ENCODE measurements at places on chromosomes 4 and X.

- no peak for DNase-seq
These were observed 616.9 kb downstream of the ANKRD50 start for GRCh38 chr4:124095621-124096020.

GRCh38 chrX:112874175-112874574 is 33.5 kb upstream of the AMOT start:
- DNase-seq, result peak; percentile 27

DNA sequence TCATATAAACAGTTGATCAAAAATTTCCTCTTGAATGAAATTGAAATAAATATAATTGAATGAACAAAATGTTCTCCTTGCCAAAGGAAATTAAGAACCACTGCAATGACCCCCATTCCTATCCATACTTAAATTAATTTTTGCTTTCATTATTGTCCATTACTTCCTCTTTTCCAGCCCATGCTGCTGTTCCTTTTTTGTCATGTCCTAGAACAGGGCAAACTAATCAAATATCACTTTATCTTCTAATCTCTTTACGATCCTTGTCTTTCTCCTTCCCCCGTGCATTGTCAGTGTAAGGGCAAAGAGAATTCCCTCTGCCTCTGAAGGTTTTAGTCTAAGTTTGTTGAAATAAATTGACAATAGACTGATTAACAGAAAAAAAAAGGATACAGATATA is 203.0 kb downstream of the CENPC start:
- no peak for DNase-seq

DNA sequence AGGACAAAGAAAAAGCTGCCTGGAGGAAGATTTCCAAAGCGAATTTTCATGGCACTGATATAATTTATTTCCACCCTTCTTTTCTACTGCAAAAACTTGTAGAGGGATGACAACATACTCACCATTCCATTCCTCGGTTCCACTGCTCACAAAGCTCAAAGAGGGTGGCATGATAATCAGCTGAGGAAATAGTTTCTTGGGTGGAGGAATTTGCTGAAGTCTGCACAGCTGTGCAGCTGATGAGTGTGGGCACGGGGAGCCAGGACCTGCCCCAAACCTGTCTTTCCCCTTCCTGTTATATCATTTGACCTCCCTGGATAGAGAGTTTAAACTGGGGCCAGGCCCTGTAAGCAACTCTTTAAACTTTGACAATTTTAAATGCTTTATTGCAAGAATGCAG is 160.6 kb downstream of the PACRGL start:
- no peak for DNase-seq

DNA sequence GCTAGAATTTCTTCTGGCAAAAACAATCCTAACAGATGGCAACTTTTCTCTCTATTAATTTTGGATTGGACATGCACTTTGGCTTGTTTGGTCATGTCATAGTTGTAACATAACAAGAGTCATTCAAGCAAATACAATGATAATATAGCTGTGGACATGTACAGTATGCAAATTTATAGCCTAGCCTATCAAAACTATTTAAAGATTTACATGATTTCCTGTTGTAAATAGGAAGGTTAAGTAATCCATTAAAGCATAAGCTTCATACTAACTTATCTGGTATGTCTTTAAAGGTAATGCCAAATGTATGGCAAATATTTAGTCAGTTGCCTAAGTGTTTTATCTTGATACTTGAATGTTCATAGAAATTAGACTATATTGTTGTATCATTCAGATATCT is 45.3 kb downstream of the RPA4 start:
- no peak for DNase-seq

- DNase-seq, result no peak
These were observed 492.6 kb downstream of the BCOR start for GRCh38 chrX:39605183-39605582.

DNA sequence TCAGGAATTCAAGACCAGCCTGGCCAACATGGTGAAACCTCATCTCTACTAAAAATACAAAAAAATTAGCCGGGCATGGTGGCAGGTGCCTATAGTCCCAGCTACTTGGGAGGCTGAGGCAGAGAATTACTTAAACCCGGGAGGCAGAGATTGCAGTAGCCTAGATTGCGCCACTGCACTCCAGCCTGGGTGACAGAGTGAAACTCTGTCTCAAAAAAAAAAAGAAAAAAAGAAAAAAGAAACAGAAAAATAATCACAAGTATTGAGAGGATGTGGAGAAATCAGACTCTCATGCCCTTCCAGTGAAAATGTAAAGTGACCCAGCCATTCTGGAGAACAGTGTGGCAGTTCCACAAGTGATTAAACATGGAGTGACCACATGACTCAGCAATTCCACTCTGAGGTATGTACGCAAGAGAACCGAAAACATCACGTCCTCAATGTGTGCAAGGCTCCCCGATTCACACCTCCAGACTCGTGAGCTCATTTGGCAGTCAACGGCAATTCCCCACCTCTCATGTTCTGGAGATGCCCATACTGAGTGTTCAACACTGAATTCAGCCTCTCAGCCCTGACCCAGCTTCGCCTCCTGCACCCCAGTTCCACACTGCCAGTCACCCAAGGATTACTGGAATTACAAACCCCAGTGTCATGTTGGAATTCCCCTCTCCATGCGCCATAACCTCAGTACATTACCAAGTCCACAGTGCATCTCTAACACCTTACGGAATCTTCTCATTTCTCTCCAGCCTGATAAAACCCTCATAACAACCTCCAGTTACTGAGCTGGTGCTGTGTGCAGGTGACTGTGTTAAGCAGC is 21.1 kb downstream of the ACOX3 start:
- no peak for DNase-seq

DNA sequence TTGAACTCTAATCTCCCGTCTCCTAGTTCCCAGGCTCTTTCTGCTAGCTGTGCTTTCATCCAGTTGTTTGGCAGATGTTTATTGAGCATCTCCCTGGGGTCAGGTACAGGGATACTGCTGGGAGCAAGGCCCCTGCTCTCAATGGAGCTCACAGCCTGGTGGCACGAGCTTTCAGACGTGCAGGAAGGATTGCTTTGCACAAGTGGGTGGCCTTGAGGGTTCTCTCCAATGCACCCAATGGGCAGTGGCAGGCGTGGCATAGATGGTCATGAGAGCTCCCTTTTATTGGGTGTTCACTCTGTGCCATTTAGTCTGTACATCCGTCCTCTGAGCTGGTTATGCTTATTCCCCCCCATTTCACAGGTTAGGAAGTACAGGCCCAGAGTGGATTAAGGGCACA is 235.2 kb downstream of the EVC2 start:
- DNase-seq, result no peak

- DNase-seq, result no peak
These were observed 700.6 kb upstream of the PITX2 start for GRCh38 chr4:111323496-111323895.

GRCh38 chr4:169209388-169209883 is 61.3 kb downstream of the SH3RF1 start:
- no peak for DNase-seq

- DNase-seq, result no peak
These were observed 594 bp downstream of the LRIT3 start for GRCh38 chr4:109848501-109848900.

GRCh38 chrX:13888284-13888683 is 71.4 kb upstream of the GPM6B start:
- DNase-seq, result no peak

- DNase-seq, result no peak
These were observed 72.9 kb downstream of the SHOX start for GRCh38 chrX:703466-703865.

DNA sequence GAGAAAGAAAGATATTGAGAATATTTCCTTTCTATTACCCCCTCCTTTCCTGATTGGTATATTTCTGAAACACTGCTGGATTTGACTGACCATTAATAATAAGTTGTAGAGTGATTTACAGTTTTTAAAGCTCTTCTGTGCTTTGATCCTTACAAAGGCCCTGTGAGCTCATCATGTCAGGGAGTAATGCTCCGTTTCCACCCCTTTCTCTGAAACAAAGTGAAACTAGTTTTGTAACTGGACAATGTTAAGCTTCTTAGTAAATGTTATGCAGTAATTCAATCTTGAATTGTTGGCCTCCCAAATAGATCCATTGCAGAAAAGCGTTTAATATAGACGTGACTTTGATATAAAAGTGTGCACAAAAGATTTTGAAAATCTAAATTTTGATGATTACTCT is 190.1 kb upstream of the GNPDA2 start:
- DNase-seq, result no peak

DNA sequence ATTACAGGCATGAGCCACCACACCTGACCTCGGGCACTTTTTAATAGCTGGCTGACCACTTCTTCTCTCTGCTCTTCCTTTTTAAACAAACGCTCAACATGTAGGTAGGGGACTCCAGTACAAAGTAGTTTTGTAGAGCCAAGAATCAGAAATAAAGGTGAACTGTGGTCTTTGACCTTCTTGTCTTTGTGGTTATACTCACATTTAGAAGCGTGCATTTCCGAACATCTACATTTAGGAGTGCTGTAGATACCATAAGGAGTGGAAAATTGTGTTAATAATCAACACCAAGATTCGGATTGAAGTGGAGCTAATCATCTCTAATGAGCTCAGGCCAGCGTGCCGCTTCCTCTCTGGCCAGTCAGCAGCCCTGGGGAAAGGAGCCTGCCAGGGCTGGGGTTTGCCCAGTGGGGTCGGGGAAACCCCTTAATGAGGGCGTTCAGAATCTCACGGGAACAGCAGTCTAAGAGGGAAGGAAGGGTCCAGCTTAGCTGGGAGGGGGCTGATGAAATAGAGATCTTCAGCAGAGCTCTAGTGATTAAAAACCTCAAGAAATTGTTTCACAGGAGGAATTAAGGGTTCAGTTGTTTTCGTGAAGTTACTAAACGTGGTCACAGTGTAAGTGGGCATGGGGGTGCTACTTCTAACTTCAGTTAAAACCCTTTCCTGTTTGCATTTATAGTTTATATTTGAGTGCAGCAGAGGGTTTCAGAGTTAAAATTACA is 81.2 kb downstream of the GAB1 start:
- DNase-seq, result no peak

DNA sequence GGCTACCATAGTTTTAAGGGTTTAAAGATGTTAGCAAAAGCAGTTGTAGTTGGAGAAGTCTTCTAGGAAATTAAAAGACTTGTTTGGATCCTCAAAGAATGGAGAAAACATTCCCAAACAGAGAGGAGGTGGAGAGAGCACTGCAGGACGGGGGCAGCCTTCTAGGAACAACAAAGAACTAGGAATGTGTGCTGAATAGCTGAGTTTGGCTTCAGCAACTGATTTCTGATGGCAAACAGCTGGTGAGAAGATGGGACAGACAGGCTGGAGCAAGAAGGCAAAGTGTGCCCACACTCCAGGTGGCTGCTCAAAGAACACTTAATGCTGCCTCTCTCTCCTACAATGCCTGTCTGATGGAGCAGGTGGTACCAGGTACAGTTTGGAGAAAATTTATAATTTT is 1331.1 kb downstream of the ADGRL3 start:
- no peak for DNase-seq

DNA sequence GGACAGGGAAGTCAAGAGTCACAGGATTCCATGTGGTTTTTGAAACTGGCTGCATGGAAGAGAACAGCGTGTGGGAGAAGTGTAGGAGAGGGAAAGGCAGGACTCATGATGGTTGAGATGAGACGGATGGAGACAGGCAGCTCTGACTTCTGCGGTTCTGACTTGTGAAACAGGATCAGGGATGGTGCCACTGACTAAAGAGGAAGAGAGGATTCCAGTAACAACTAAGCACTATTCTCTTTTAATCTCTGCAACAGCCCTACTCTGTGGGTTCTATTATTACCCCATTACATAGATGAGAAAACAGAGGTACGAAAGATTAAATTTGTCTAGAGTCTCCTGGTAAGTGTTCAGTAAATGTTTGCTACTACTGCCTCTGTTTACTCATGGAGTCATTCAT is 156.3 kb downstream of the CBR4 start:
- no peak for DNase-seq

- no peak for DNase-seq
These were observed 19.4 kb downstream of the AREG start for GRCh38 chr4:74464291-74464690.

GRCh38 chr4:62018537-62018936 is 818.4 kb downstream of the ADGRL3 start:
- DNase-seq, result no peak

DNA sequence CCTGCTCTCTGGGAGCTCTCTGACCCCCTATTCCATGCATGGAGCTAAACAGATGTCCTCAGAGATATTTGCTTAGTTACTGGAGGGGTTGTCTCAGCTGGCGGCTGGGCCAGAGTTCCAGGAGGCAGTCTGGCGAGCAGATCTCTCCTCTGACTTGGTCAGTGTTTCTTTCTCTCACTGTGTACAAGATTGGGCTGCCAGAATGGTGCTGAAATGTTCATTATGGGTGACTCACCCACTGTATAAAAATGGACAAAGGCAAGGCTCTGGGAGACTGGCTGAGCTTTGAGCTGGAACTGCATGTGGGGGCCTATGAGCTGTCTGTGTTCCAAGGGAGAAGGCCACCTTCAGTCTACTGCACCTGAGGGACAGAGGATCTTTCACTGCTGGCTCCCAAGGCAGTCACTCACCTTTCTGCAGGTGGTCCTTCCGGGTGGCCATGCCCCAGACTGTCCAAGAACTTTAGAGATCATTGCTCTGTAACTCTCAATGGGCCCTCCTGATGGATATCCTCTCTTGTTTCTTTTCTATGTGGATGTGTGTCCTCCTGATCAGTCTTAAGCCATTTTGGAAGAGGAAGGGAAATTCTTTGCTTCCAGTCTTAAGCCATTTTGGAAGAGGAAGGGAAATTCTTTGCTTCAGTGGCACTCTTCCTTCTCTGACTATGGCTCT is 88.2 kb downstream of the CFAP299 start:
- no peak for DNase-seq

GRCh38 chrX:38577738-38578137 is 16.4 kb downstream of the TSPAN7 start:
- DNase-seq, result no peak

DNA sequence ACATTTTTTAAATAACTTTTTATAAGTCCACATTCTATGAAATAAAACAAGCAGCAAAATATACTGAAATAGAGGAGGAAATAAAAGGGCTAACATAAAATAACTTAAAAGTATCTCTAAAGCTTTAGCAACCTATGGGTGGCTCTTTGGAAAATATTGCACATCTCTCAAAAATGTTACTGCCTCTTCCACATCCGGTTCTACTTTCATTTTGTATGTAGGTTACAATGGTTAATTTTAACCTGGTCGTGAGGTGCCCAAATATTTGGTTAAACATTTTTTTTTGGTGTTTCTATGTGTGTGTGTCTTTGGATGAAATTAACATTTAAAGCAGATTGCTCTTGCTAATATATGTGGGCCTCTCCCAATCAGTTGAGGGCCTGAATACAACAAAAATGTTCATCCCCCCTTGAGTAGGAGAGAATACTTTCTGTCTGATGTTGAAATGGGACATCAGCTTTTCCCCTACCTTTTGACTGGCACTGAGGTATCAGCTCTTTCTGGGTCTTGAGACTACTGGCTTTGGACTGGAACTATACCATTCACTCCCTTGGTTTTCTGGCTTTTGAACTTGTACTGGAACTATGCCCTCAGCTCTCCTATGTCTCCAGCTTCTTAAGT is 353.0 kb downstream of the ADAM29 start:
- DNase-seq, result no peak

- no peak for DNase-seq
These were observed 35.2 kb downstream of the SLC25A5 start for GRCh38 chrX:119503484-119503861.
